ENCODE measurements at places on chromosomes 6 and 20. TPM values are rescaled to one million over a fixed set of nuclear protein-coding genes. Genes with fewer than 3 reads are reported as not detected.

The SPTLC3 gene
- total RNA-seq, result 28.1 TPM

The FAM83B gene
- total RNA-seq, result 15.7 TPM

The RNF5 gene
- total RNA-seq, result 30.1 TPM

The CNR1 gene
- total RNA-seq, result 5.6 TPM

The CST7 gene
- not detected for total RNA-seq

- no peak for DNase-seq
Observed at GRCh38 chr20:57205606-57206219, 60.7 kb downstream of the BMP7 start.

DNA sequence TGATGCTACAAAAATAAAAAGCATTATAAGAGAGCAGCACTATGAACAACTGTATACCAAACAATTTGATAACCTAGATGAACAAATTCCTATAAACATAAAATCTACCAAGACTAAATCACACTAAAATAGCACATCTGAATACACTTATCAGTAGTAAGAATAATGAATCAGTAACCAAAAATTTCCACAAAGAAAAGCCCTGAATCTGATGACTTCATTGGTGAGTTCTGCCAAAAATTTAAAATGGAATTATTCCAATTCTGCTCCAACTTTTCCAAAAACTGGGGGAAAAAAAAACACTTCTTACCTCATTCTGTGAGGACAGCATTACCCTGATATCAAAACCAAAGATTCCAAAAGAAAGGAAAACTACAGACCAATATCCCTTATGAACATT, 206.2 kb downstream of the WDR27 start:
- DNase-seq, result no peak

GRCh38 chr20:61901392-61902220, 164.1 kb downstream of the TAF4 start:
- DNase-seq, result no peak

Measured in urinary bladder (tissue), 4 donors.